T-helper 17 cell (primary cell): ENCODE measurements at places on chromosomes 13 and 19. TPM values are rescaled to one million over a fixed set of nuclear protein-coding genes. Genes with fewer than 3 reads are reported as not detected.
A peak's percentile ranks its signal among the peaks of the same experiment; 100 is the strongest.

GRCh38 chr19:54955376-54955775 is 8.0 kb upstream of the NLRP7 start:
- H3K36me3 ChIP-seq = no peaks in the 10 kb centered on the region
- peaks cover 21% of the 10 kb centered on the region for H3K27me3 ChIP-seq
- no peak overlapping the region for H3K4me3 ChIP-seq
- DNase-seq = no peak
- H3K27ac ChIP-seq = no peak overlapping the region

DNA sequence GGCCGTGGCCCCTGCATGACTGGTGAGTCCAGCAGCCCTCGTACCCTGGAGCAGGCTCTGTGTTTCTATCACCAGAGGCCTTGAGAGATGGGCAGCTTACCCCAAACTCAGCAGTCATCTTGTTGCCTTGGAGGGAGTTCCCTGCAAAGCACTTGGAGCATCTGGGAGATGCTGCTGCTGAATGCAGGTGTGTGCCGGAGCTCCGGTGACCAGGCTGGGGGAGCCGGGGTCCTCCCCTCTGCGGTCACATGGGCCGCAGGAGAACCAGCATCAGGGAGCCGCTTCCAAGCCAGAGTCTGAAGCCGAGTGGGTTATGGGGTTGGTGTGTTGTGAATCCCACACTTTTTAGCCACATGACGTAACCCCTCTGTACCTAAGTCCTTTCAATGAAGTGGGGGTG is 82.8 kb downstream of the TEX29 start:
- peaks cover 32% of the 10 kb centered on the region for H3K27me3 ChIP-seq
- H3K27ac ChIP-seq = no peak overlapping the region
- no peak overlapping the region for H3K4me3 ChIP-seq
- peaks cover 2% of the 10 kb centered on the region for H3K4me1 ChIP-seq
- no peak for DNase-seq

DNA sequence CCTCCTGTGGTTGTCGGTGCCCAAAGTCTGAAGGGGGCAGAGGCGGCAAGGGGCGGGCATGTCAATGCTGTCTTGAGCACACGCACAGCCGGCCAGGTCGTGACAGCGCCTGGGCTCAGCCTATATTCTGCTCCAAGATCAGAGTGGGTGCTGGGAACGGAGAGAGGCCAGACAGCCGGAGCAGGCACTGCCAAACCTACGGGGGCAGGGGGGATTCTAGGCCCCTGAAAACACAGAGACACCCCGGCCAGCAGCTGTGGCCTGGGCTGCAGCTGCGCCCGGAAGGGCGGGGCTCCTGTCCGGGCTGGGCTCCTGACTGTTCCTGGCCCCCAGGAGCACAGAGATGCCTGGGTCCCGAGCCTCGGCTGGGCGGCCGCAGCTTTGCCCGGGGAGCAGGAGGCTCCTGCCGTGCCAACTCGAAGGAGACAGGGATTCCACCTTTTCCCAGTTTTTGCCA is 2662.9 kb upstream of the PCDH20 start:
- DNase-seq = no peak
- H3K27me3 ChIP-seq = no peaks in the 10 kb centered on the region
- H3K4me1 ChIP-seq = no peaks in the 10 kb centered on the region
- H3K27ac ChIP-seq = no peak overlapping the region
- no peaks in the 10 kb centered on the region for H3K36me3 ChIP-seq

DNA sequence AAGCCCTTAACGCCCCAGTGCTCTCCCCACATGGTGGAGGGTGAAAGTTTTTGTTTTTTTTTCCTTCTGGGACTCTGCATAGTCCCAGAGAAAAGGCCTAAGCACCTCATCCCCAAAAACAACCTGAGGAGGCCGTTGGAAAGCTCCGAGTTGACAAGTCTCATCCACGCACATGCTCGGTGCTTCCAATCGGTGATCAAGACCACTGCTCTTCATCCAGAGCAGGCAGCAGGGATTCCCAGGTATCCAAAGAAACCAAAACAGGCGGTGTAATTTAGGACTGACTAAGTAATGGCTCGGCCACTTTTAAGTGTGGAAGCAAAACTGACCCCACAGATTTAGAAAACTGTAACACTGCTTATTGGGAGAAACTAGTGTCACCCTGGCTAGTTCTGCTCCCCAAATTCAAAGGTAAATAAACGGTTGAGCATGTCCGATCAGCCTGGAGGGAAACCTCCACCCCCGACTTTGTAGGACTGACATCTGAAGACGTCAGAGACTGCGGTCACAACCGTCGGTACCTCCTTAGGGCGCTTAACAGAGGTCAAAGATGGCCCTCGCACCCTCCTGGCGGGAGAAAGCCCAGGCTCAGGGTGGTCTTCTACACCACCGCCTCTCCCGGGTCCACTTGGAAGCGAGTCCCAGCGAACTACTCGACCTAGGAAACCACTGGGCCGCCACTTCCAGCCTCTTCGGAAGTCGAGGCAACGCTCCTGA is 997 bp upstream of the ZNF446 start:
- no peak for DNase-seq
- H3K27ac ChIP-seq = peak overlapping the region; percentile 95
- peak overlapping the region; percentile 90 for H3K4me3 ChIP-seq
- peaks cover 2% of the 10 kb centered on the region for H3K36me3 ChIP-seq
- peaks cover 17% of the 10 kb centered on the region for H3K4me1 ChIP-seq
- no peaks in the 10 kb centered on the region for H3K27me3 ChIP-seq

ZNF550 gene
- total RNA-seq = 12.2 TPM
